ENCODE measurements at places on chromosomes 5 and 9. TPM values are rescaled to one million over a fixed set of nuclear protein-coding genes. Genes with fewer than 3 reads are reported as not detected.

HAND1 gene
- total RNA-seq: 0.44 TPM

FOXI1 gene
- total RNA-seq: not detected

DNA sequence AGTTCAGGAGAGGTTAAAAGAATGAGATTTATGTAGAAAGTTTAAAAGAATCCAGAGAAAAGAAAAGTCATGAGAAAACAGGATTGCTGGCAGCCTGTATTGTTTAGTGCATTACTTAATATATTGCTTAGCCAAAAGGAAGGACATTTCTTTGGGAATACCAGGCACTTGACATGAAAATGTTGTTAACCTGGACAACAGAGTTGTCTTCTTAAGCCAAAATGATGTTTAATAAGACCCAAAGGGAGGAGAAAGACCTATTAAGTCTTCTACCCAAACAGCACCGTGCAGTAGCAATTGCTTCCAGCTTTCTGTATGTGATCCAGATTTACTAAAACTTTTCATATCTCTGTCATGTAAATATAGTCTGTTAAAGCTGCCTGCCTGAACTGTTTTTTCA, 74.0 kb upstream of the PRLR start:
- H3K27ac ChIP-seq: no peak overlapping the region
- H3K4me1 ChIP-seq: peaks cover 12% of the 10 kb centered on the region
- no peaks in the 10 kb centered on the region for H3K27me3 ChIP-seq
- H3K4me3 ChIP-seq: no peak overlapping the region
- no peaks in the 10 kb centered on the region for H3K36me3 ChIP-seq

DNA sequence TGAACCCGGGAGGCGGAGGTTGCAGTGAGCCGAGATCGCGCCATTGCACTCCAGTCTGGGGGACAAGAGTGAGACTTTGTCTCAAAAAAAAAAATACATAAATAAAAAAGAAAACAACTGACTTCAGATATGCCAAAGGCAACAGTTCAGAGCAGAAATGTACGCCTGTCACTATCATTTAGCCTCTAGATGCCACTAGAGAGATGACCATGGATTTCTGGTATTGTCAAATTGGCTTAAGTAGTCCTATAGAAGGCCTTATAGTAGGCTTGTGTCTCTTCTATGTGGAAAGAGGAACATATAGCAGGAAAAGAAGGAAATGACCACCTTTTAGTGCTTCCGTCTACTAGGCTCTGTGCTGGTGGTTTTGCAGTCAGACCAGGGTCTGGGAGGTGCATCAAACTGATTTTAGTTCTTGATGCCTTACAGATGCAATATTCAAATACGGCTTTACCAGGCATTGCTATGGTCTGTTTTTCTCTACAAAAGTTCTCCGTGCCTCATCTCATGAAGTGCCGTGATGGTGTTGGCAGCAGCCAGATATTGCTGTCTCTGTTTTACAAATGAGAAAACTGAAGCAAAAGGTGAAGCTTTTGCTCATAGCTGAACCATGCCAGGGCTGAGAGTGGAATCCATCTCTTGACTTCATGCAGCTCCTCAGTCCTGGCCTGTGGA, 17.2 kb downstream of the AGXT2 start:
- no peak for DNase-seq
- H3K27me3 ChIP-seq: peaks cover 2% of the 10 kb centered on the region
- no peak overlapping the region for H3K4me3 ChIP-seq

- peaks cover 12% of the 10 kb centered on the region for H3K4me1 ChIP-seq
- no peak overlapping the region for H3K27ac ChIP-seq
- no peak overlapping the region for H3K4me3 ChIP-seq
- H3K27me3 ChIP-seq: no peaks in the 10 kb centered on the region
These were observed 392.5 kb downstream of the KDM4C start for GRCh38 chr9:7150153-7150890.

GRCh38 chr9:131950487-131950886, 129.2 kb downstream of the MED27 start:
- no peak overlapping the region for H3K27ac ChIP-seq
- no peak for DNase-seq
- no peaks in the 10 kb centered on the region for H3K4me1 ChIP-seq
- H3K27me3 ChIP-seq: no peaks in the 10 kb centered on the region
- no peak overlapping the region for H3K4me3 ChIP-seq
- H3K36me3 ChIP-seq: no peaks in the 10 kb centered on the region

All from progenitor cell of endocrine pancreas (in vitro differentiated cells).